ENCODE measurements at places on chromosomes 6 and 20. TPM values are rescaled to one million over a fixed set of nuclear protein-coding genes. Genes with fewer than 3 reads are reported as not detected.

ESR1 gene
- 0.19 TPM for polyA plus RNA-seq

HLA-DRB5 gene
- 0.38 TPM for polyA plus RNA-seq

- DNase-seq = no peak
These were observed 6.2 kb downstream of the TMEM200A start for GRCh38 chr6:130371921-130372420.

DNA sequence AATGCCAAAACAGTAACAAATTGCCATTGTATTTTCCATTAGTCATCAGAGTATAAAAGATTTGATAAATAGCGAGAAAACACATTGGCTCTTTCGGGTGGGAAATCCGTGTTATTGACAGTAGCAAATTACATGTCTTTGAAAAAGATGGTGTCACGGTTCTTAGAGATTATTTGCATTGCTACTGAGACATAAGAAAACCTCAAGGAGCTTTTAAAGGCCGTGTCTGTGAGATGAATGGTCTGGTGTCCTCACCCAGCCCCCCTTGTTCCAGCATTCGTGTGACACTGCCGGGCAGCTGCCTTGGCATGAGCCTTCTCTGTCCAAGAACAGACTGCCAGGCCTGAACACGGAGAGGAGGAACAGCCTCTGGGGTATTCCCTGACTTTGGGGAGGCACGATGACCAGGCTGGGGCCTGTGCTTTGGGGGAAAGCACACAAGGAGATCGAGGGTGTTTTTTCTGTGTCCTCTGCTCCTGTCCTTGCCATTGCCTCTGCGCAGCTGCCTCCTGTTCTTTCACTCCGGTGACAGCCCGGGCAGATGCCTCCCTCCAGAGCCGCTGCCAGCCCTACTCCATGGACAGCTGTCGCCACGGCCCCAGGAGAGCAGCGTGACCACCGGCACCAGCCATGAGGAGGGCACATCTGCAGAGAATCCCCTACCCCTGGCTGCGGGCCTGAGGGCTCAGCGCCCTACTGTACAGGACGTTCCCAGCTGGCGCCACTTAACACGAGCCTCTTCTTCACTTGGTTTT lies 167.7 kb upstream of the CDYL start:
- DNase-seq = no peak

ABT1 gene
- 12.0 TPM for polyA plus RNA-seq

- no peak for DNase-seq
These were observed 147.8 kb upstream of the DTNBP1 start for GRCh38 chr6:15810618-15811017.

DNA sequence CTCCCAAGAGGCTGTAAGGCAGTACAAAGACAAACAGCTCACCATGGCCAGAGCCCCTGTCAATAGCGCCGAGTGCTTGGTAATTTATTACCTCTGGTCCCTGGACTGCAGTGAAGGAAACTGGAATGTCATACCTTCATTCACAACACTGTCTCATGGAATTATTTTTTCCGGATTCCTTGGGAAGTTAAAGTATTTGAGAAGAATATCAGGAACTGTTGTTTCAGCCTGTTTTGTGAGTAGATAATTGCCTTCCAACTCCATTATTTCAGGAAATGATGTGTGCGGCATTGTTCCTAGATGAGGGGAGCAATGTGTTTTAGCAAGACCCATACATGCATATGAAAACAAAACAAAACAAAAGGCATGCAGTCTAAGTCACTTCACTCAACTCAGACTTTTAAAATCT lies 64.0 kb downstream of the BLOC1S5 start:
- no peak for DNase-seq
